ENCODE measurements at places on chromosomes 12 and 14. TPM values are rescaled to one million over a fixed set of nuclear protein-coding genes. Genes with fewer than 3 reads are reported as not detected.

DNA sequence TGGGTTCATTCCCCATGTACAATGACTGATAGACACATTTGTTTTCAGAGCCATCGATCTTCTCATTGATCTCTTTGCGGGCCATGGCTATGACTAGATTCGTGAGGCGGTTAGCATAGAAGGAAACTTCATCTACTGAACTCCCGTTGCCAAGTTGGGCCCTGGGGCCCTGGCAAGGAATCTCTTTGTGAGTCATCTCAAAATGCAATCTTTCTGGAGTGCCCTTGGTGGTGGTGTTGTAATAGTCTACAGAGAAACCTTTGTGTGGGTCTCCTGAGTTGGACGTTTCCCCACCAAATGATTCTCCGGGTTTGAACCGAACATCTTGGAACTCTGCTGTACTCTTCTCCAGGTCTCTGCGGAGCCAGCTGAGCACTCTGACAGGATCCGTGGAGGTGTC is 20.4 kb downstream of the AKAP3 start:
- H3K4me3 ChIP-seq, result no peak overlapping the region
- H3K4me1 ChIP-seq, result no peaks in the 10 kb centered on the region
- no peaks in the 10 kb centered on the region for H3K36me3 ChIP-seq
- peaks cover 11% of the 10 kb centered on the region for H3K27me3 ChIP-seq

Gene RNASE11
- total RNA-seq, result not detected

Gene TMX1
- 43.3 TPM for total RNA-seq

Gene TRIM9
- 2.3 TPM for total RNA-seq
